ENCODE measurements at places on chromosomes 7 and 10.

DNA sequence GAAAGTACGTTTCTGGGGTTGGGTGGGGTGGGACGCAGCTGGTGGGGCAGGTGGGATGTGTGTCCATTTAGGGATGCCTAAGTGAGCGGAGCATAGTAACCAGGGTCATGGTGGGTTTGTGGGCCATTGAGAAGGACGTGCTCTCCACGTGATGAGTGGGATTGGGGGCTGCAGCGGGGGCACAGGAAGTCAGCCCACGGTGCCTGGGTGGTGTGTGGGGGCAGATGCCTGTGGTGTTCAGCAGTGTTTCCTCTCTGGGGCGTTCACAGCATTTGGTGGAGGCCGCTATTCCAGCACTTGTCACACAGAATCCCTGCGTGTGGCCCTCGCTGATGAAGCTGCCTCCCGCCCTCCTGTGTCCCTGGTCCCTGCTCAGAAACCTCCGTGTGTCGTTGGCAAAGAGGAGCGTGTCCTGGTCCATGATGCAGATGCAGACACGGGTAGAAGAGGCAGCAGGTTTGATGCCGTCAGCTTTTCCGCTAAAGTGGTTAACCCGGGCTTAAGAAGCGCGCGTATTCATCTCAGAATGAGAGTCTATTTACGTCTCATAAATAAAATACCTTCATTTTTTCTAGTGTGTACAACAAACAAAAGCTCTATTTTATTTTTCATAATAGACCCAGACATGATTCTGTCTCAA lies 274.2 kb downstream of the ADARB2 start:
- DNase-seq = no peak

- DNase-seq = no peak
Measured at GRCh38 chr7:1937252-1937605, 267.2 kb downstream of the ELFN1 start.

GRCh38 chr7:91941450-91941849 lies 788 bp downstream of the AKAP9 start:
- DNase-seq = no peak

GRCh38 chr10:116084161-116084560 lies 188.8 kb downstream of the GFRA1 start:
- DNase-seq = no peak

DNA sequence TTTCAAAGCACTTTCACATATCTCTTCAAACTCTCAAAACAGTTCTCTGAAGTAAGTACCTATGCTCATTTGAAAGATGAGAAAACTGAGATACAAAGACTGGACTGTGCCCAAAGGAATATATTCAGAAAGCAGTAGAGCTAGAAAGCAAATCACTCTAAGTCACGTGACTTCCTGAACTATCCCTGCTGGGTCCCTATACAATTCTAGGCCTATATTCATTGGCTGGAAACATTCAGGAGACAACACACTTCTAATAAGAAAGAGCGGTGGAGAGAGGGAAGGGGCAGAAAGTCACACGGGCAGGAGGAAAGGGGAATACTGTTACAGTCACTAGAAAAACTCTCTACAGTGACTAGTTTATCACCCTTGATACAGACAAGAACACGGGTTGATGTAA lies 140.0 kb downstream of the CHCHD3 start:
- no peak for DNase-seq

- DNase-seq = no peak
Measured at GRCh38 chr7:80775482-80775881, 137.0 kb downstream of the CD36 start.

DNA sequence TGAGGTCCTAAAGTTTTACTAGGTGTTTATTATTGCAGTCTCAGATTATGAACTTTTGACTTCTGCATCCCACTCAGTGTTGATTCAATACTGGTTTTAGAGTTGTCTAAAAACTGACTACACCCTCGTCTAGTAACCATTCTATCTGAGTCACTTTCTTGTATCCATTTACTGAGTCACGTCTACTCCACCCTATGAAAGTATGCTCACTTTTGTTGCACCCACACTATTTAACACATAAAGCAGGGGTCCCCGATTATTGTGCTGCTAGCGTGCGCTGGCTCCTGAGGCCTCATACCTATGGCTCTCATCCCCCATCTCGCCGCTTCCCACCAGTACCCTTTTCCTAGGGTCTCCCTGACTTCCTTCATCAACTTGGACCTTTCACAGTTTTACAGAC lies 2.0 kb downstream of the SAMD9 start:
- DNase-seq = no peak

DNA sequence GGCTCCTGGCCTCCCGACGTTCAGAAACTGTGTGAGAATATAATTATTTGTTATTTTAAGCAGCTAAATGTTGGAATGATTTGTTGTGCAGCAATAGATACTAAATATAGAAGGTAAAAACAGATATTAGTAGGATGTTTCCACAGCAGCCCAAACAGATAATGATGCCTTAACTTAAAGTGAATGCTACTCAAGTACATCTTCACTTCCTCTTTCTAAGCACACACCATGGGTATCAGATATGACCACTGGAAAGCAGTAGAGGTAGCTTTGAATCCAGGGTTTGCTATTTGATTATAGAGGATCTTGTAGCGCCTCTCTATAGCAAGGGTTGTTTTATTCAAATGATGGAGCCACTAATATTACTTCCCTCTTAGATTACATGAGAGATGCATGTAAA lies 38.2 kb upstream of the BET1 start:
- DNase-seq = no peak

DNA sequence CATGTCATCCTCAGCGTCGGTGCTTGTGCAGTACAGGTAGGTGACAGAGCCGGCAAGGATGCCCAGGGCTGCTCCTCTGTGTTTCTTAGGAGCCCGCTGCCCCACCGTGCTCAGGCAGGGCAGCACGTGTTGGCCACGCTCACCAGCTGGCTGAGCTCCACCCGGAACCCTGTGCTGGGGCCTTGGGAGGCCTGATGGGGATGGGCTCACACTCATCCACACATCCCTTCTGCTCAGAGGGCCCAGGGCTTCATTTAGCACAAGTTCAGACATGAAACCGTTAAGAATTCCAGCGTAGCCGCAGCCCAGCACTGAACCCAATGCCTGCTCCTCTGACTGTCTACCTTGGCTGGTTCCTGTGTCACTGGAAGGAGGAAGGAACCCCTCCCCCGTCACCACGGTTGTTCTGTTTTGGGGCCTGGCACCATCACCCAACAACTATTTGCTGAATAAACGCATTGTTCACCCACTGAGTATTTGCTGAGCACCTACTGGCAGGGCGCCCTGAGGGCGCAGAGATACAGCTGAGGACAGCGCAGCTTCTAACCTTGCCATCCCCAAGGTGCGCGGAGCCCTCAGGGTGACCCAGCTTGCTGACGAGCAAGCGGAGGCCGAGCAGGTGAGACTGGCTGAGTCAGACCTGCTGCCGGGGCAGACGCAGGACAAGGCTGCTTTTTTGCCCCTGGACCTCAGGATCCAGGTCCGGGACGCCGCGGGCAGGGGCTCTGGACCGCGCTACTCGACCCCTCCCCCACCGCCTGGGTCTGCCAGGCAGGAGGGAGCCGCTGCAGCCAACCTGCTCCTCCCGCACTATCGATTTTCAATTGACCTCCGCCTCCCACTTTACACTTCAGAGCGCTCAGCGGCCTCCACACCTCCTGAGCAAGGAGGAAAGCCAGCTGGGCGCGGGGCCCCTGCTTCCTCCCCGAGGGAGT lies 50.6 kb upstream of the RET start:
- DNase-seq = no peak

DNA sequence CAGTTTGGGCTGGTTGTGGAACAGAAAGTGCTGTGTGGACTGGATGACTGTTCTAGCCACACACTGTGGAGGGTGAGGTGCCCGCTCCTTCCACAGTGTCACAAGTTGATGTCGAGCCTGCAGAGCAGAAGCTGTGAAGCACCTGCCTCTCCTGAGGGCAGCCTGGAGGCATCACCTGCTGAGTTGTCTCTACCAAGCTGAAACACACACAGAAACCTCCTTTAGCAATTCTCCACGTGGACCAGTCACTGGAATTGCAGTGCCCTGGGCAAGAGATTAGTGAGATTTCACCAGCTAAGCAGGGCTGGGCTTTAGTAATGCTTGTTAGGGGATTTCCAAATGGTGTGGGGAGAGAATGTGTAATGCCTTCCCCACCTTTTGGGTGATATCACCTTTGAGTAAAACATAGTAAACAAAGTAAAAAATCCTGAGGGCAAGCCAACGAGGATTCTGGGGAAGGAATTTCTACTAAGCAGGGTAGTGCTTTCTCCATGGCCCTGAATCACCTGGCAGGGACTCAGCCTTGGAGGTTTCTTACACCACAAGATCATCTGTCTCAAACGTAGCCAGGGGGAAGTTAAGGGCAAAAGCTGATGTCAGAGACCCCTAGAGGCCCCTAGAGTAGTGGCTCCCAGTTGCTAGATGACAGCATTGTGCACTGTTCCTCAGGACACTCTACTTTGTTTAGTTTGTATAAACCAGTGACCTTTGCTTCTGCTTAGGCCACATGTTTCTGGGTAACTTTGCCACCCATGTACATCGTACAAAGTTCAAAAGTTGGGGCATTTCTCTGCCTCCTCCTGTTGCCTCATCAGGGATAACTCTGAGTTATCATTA lies 233.1 kb upstream of the IGFBP3 start:
- no peak for DNase-seq

GRCh38 chr10:94545391-94546048 lies at the start of gene HELLS:
Gene HELLS, plus strand, starts transcription at chr10:94545788. Its CDS starts 134 bp downstream, at chr10:94545922.
- DNase-seq = peak; percentile 46

DNA sequence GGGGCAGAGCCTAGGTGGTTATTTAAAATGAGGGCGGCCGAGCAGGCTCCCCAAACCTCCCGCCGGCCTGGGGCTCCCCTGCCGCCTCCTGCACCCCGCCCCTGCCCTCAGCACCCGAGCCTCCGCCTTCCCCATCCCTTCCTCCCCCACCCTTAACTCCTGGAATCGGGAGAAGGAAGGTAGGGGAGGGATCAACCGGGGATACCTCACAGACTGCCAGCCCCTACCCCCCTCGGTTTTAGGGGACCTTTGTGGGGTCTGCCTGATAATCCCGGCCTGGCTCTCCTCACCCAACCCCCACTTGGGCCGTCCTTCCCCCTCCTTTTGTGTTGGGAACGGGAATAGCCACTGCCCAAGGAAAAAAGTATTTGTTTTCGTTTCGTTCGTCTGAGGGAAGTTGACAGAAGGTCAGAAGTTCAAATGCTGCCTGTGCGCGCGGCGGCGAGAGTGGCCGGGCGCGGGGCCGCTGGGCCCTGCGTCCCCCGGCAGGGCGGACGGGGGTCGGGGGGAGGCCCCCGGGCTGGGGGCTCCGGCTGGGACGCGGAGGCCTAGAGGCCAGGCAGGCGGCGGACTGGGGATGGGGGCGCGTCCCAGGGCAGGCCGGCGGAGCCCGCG lies 2.8 kb downstream of the SHH start:
- no peak for DNase-seq

DNA sequence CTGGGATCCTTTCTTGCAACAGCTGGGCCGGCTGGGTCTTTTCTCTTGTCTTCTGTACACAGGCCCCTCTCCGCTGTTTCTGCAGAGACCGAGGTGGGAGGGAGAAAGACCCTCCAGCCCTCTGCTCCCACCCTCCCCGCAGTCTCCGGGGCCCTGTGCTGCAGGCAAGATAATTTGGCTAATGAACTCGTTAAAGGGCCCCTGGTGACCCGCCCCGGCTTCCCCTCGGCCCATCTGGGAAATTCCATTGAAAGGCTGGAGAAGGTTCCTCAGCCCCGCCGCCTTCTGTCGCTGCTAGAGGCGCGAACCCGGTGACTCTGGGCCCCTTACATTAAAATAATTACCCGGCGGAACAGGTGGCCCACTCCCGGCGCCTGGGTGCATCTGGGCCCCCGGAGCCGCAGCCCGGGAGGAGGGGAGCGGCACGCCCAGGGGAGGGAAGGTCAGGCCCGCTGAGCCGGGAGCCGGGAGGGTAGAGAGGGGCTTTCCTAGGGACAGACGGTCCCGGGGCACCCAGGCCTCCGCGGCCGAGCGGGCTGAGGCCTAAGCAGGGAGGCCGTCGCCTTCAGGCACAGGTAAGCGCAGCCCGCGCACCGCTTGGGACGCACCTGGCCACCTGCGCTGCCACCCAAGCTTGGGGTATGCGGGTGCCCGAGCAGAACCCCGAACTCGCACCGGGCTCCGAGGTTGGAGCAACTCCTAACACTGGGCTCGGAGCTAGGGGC lies 7.3 kb upstream of the MNX1 start:
- DNase-seq = no peak

GRCh38 chr10:73225518-73225917 lies 21.5 kb downstream of the DNAJC9 start:
- no peak for DNase-seq

GRCh38 chr10:69466689-69467088 lies 15.4 kb downstream of the TSPAN15 start:
- DNase-seq = no peak

DNA sequence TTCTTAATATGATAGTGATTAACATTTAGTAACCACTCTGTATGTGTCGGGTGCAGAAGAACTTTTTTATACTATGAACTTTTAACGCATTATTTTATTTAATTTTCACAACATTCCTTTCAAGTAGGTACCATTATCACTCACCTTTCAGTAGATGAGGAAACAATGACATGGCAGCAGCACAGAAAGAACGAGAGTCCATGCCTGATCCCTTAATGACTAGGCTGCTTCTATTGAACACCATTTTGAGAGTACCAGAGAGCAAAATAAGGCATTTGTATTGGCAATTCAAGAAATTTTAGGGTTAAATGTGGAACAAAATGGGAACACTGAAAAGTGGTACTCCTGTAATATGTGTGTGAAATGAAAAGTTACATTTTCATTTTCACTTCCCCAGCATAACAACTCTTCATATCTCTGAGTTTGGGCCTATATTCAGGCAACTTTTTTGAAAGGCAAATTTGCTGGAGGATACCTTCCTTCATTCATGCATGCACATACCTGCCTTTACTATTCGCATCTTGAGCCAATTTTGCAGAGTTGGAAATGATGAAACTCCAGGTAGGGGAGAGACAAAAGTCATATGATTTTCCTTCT lies 12.8 kb downstream of the LRRN3 start:
- no peak for DNase-seq

- no peak for DNase-seq
Measured at GRCh38 chr7:28497009-28497408, 84.7 kb downstream of the CREB5 start.

DNA sequence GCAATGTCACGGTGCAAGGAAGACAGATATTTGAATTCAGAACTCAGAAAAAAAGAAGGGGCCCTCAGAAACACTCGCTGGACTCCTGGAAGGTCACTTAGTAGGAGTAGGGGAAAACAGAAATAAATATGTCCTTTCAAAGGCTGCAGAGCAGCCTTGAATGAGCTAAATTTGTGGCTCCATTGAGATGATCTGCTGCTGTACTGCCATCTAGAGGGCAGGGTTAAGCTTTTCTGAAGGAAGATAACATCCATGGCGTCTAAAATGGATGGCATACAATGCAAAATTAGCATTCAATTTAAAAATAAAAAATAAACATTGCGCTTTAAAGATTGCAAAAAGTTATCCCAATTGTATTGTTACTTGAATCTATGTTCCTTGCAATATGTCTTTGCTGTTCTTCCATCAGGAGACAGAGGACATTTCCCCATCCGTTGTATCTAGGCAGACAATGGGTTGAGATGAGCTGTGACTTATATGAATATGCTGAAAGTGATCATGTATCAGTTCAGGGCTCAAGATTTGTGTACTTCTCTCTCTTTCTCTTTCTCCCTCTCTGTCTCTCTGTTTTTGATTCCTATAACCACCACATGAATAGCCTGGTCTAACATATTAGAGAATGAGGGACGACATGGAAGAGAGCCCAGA lies 642.2 kb downstream of the SH2D4B start:
- DNase-seq = no peak

GRCh38 chr10:89503151-89503550 lies 32.2 kb downstream of the SLC16A12 start:
- DNase-seq = no peak

Measured in HS-27A (cell line).